ENCODE measurements at places on chromosomes 13 and 19.
A peak's percentile ranks its signal among the peaks of the same experiment; 100 is the strongest.

DNA sequence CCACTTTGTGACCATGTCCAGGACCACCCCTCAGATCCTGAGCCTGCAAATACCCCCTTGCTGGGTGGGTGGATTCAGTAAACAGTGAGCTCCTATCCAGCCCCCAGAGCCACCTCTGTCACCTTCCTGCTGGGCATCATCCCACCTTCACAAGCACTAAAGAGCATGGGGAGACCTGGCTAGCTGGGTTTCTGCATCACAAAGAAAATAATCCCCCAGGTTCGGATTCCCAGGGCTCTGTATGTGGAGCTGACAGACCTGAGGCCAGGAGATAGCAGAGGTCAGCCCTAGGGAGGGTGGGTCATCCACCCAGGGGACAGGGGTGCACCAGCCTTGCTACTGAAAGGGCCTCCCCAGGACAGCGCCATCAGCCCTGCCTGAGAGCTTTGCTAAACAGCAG is 7.7 kb upstream of the CEACAM7 start:
- no peak for DNase-seq

GRCh38 chr19:35033067-35034004 is 3.1 kb downstream of the SCN1B start:
- DNase-seq, result no peak

DNA sequence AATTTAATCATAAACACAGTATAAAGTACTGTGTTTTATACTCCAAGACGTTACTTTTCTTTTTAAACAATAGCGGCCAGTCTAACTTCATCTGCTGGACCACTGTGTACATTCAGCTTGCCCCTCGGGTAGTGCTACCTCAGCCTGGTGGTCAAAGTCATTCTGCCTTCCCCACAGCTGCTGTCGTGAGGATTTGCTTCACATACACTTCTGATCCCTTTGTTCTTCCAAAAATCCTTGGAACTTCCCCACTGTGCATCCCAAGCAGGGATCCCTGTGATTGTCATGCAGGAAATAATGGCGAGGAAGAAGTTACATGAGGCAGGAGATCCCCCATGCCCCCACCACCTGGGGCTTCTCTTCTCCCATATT is 234.9 kb upstream of the STARD13 start:
- no peak for DNase-seq

DNA sequence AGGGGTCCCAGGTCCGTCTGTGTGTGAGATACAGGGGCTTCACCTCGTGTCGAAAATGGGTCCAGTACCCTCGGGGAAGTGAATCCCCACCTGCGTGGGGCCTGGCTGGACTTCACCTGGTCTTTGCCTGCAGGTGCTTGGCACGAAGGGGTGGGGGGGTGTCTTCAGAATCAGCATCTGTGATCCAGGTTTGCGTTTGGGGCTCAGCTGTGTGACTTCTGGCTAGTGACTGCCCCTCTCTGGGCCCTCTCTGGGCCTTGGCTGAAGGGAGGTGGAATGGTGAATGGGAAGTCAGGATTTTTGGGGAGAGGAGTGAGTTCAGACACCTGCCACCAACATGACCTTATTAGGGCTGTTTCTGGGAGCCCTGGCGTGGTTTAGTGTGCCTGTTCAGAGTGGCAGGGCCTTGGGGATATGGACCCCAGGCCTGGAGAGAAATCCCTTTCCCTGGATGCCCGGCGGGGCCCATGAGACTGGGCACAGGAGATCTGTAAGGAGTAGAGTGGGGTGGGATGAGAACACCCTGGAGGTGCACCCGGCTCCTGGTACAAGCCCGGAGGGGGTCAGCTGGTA is 2.7 kb downstream of the CELF5 start:
- no peak for DNase-seq

DNA sequence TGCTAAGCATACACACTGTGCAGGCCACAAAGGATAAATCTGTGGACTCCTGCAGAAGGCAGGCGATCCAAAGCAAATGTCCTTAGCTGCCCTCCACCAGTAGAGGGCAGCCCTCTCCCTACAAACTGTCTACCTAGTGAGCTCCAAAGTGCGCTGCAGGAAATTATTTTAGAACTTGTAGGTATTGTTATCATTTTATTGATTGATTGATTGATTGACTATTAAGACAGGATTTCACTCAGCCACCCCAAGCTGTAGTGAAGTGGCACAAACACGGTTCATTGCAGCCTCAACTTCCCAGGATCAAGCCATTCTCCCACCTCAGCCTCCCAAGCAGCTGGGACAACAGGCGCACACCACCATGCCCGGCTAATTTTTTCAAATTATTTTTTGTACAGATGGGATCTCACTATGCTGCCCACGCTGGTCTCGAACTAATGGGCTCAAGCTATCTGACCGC is 37.3 kb downstream of the RNF6 start:
- peak; percentile 62 for DNase-seq

DNA sequence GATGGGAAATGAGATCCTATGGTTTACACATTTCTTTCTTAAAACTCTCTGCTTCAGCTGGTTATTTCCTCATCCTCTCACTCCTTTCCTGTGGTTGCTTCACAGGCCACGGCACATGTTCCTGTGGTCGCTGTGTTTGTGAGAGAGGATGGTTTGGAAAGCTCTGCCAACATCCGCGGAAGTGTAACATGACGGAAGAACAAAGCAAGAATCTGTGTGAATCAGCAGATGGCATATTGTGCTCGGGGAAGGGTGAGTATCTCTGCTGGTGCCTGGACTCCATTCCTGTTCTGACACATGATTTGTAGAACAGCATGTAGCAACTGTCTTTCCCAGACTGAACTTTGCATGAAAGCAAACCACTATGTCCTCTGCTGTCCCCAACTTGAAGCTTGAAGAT is 254.2 kb downstream of the ITGBL1 start:
- no peak for DNase-seq

DNA sequence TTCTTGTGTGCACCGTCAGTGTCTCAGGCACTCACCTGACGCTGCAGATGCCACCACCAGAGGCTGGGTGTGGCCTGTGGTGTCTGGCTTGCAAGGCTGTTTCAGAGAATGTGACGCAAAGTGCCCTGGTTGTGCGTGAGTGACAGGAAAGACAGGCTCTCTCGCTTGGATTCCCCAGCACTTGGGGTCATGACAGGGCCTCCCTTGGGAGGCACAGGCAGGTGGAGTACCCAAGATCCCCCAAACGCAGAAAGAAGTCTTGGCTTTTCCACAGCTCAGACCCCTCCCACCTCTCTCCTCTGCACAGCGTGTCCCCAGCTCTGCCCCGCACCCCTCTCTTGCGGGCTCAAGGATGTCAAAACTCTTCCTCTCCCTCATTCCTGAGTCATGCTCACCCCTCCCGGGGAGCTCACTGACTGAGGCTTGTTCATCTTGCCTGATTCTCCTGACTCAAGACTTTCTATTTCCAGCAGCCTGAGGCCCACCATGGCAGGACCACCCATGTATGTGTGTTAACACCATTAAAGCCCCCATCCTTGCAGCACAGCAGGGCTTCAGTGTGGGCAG is 21.0 kb downstream of the DHX34 start:
- DNase-seq, result no peak

DNA sequence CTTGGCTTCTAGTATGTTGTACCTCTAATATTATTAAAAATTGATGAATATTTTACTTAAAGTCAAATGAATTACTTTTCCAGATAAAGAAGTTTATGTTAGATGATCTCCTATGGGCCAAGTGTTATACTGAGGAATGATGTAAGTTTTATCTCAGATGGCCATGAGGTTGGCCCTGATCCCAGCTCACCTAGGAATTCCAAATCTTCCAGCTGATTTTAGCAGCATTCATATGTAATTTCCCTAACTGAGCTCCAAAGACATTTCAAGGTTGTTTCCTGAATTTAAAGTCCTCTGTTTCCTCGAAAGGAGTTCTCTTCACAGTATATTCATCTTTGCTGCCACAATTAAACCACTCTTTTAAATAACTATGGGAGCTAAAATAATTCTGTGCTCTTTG is 1670.4 kb upstream of the SPRY2 start:
- DNase-seq, result no peak

GRCh38 chr13:110440946-110441731 is 120.4 kb downstream of the RAB20 start:
- no peak for DNase-seq

DNA sequence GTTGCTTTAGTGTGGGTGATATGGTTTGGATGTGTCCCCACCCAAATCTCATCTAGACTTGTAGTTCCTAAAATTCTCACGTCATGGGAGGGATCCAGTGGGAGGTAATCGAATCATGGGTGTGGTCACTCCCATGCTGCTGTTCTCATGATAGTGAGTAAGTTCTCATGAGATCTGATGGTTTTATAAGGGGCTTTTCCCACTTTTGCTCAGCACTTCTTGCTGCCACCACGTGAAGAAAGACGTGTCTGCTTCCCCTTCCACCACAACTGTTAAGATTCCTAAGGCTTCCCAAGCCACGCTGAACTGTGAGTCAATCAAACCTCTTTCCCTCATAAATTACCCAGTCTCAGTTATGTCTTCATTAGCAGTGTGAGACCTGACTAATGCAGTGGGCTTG is 26.0 kb downstream of the OR10H4 start:
- no peak for DNase-seq
